ENCODE measurements at places on chromosomes 6 and 20. TPM values are rescaled to one million over a fixed set of nuclear protein-coding genes. Genes with fewer than 3 reads are reported as not detected.

The PHACTR2 gene
- total RNA-seq, result 36.0 TPM

The DPPA5 gene
- total RNA-seq, result not detected

The MLN gene
- total RNA-seq, result not detected

The TMEM217 gene
- total RNA-seq, result 0.09 TPM

The TCFL5 gene
- 29.1 TPM for total RNA-seq

The HCK gene
- total RNA-seq, result not detected

The TXLNB gene
- total RNA-seq, result 0.06 TPM

The HINT3 gene
- total RNA-seq, result 19.5 TPM

The PSORS1C1 gene
- not detected for total RNA-seq

The KCNK16 gene
- not detected for total RNA-seq

GRCh38 chr6:152637296-152638047 lies at the start of gene SYNE1:
Gene SYNE1, minus strand, starts transcription at chr6:152637362. Its CDS starts 9,031 bp downstream, at chr6:152628331.
- DNase-seq, result no peak
- peak within 1 kb of the TSS; percentile 68 for H3K4me3 ChIP-seq
- H3K4me1 ChIP-seq, result no peaks in the 10 kb centered on the region
- H3K27me3 ChIP-seq, result peaks cover 60% of the 10 kb centered on the region
- H3K36me3 ChIP-seq, result no peaks in the 10 kb centered on the region

- no peaks in the 10 kb centered on the region for H3K36me3 ChIP-seq
- H3K27ac ChIP-seq, result no peak overlapping the region
- peak; percentile 58 for DNase-seq
- H3K27me3 ChIP-seq, result no peaks in the 10 kb centered on the region
- H3K4me3 ChIP-seq, result no peak overlapping the region
Observed at GRCh38 chr20:13458860-13459451, 179.8 kb downstream of the TASP1 start.

DNA sequence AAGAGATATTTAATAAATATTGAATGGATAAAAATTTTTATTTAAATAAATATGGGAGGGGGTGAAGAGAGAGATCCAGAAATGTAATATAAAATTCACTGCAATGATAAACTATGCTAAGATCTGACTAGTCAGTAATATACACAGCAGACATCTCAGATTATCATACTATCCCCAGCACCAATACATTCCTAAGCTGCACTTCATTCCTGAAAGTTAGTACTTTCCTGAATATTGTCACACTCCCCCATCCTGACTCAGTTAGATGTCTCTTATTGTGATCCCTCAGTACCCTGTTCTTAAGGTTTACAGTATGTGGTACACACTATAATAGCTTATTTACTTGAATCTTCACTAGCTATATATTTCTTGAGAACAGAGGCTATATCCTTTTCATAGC lies 88.3 kb upstream of the KCNQ5 start:
- no peak for DNase-seq
- no peaks in the 10 kb centered on the region for H3K4me1 ChIP-seq
- no peak overlapping the region for H3K4me3 ChIP-seq
- H3K36me3 ChIP-seq, result no peaks in the 10 kb centered on the region

- no peaks in the 10 kb centered on the region for H3K27me3 ChIP-seq
- no peak for DNase-seq
- no peaks in the 10 kb centered on the region for H3K36me3 ChIP-seq
- H3K27ac ChIP-seq, result no peak overlapping the region
- no peak overlapping the region for H3K4me3 ChIP-seq
Observed at GRCh38 chr20:40727960-40728359, 38.9 kb upstream of the MAFB start.

- no peaks in the 10 kb centered on the region for H3K4me1 ChIP-seq
- H3K27me3 ChIP-seq, result peaks cover 31% of the 10 kb centered on the region
- H3K36me3 ChIP-seq, result no peaks in the 10 kb centered on the region
- peak; percentile 75 for DNase-seq
Observed at GRCh38 chr20:46128310-46129151, 10.4 kb downstream of the CD40 start.

GRCh38 chr6:42257614-42258013 lies 40.0 kb upstream of the MRPS10 start:
- DNase-seq, result peak; percentile 30
- H3K4me3 ChIP-seq, result no peak overlapping the region
- H3K4me1 ChIP-seq, result peaks cover 11% of the 10 kb centered on the region
- H3K36me3 ChIP-seq, result no peaks in the 10 kb centered on the region
- H3K27me3 ChIP-seq, result no peaks in the 10 kb centered on the region

DNA sequence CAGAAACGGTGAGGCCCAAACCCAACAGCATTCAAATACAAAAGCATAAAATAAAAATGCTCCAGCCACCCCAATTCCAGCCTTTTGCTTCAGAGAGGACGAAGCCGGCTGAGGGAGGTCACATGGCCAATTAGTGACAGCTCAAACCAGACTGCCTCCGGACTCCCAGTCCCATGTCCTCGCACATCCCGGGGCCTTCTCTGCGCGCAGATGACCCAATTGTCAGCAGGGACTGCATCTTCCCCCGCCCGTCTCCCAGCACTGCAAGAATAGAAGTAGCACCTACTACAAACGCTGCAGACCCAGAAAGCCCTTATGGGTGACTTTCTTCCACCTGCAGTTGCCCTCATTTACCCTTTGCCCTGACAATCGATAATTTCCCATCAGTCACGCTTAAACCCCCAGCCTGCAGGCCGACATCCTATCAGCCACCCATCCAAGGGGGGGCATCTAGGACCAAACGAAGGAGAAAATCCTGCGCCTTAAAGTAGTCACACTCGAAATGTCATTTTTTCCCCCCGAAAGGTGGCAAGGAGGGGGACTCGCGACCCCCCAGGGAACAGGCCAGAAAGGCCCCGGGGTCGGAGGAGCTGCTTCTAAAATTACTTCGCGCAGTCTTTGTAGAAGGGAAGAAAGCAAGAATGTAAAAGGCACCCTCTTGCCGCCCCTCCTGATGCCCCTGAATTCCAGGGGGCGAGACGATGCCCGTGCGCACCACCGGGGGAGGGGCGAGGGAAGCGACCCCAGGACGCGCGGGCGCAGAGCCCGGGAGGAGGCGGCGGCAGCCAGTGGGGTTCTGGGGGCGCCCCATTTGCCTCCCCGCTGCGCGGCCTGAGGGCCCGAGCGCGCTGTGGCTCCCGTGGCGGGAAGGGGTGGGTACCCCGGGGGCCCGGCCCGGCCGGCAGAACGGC lies 792 bp downstream of the SLC23A2 start:
- DNase-seq, result peak; percentile 62
- no peaks in the 10 kb centered on the region for H3K36me3 ChIP-seq
- no peak overlapping the region for H3K27ac ChIP-seq
- H3K27me3 ChIP-seq, result peaks cover 41% of the 10 kb centered on the region

GRCh38 chr6:33700391-33701050 lies 11.0 kb downstream of the UQCC2 start:
- no peak overlapping the region for H3K4me3 ChIP-seq
- peaks cover 7% of the 10 kb centered on the region for H3K36me3 ChIP-seq
- DNase-seq, result peak; percentile 89

DNA sequence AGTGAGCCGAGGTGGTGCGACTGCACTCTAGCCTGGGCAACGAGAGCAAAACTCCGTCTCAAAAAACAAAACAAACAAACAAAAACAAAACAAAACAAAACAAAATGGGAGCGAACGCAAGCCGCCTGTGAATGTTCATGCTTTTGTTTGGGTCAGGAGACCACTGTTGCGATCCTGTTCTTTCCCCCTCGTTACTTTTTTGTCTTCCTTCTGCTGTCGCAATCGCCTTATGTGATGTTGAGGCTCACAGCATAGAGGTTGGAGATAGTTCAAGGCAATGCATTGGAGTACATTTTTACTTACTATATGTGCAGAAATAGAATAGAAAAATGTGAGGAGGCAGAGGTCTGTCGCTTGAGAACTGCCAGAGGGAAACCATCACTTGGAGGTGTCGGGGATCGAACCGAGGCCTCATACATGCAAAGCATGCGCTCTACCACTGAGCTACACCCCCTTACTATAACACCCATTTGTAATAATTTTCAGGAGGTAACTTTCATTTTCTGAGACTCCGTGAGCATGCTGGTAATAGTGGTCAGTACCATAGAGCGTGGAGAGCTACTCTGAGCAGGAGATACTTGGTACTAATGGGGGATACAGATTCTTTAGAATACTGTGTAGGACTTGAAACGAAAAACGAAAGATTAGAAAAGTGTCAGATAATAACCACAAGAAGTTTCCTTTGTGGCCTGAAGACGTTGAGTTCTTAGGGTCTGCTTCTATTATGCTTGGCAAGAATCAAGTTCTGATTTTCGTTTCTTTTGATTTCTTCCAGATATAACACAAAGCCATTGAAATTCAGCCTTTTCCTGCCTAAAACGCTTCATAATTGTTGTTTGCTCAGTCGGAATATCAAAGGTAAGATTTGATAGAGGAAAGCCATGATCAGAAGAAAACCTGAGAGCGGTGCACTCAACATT lies 121.1 kb downstream of the TRIM27 start:
- no peaks in the 10 kb centered on the region for H3K36me3 ChIP-seq
- DNase-seq, result no peak
- peaks cover 90% of the 10 kb centered on the region for H3K27me3 ChIP-seq

GRCh38 chr6:127716465-127716864 lies 139.5 kb downstream of the C6orf58 start:
- H3K4me3 ChIP-seq, result no peak overlapping the region
- H3K4me1 ChIP-seq, result no peaks in the 10 kb centered on the region
- no peaks in the 10 kb centered on the region for H3K36me3 ChIP-seq
- H3K27me3 ChIP-seq, result no peaks in the 10 kb centered on the region
- no peak for DNase-seq

DNA sequence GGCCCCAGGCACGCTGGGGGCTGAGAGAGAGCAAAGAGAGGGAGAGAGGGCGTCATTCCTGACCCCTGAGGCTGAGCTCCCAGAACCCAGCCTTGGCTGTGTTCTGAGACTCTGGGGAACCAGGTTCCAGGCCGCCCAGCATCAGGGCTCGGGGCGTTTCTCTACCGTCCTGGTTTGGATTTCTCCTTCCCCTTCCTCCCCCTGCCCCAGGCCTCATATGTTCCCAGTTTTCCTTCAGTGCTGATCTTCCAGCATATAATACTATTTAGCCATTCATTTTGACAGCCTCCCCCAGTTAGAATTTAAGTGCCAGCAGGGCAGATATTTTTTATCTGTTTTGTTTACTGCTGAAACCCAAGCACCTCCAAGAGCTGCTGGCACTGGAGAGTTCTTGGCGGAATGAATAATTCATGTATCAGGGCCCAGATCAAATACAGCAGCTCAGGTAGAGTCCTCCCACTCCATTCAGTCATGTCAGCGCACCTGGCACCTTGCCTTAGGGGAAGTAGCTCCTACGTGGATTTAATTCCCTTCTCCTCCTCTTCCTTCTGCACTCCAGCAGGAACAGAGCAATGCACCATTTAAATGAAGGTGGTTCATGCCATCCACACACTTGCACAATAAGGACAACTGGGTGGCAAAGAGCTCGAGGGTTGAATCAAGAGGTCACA lies 23.4 kb upstream of the FRMD1 start:
- H3K27ac ChIP-seq, result no peak overlapping the region
- H3K27me3 ChIP-seq, result no peaks in the 10 kb centered on the region
- H3K4me1 ChIP-seq, result no peaks in the 10 kb centered on the region
- H3K36me3 ChIP-seq, result no peaks in the 10 kb centered on the region
- H3K4me3 ChIP-seq, result no peak overlapping the region

DNA sequence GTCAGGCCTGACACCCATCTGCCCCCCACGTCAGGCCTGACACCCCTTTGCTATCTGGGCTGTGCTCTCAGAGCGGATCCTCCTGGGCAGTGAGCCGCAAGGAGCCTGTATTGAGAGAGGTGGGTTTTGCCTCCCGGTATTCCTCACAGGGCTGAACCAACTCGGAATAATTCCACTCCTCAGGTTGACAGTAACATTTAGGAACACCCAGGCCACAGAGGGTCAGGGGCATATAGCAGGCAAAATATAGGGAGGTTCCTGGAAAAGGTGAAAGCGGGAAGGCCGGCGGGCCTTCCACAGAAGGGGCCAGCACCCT lies 6.8 kb upstream of the FGD2 start:
- H3K27ac ChIP-seq, result no peak overlapping the region
- no peaks in the 10 kb centered on the region for H3K36me3 ChIP-seq
- H3K27me3 ChIP-seq, result no peaks in the 10 kb centered on the region
- no peak overlapping the region for H3K4me3 ChIP-seq
- DNase-seq, result no peak

DNA sequence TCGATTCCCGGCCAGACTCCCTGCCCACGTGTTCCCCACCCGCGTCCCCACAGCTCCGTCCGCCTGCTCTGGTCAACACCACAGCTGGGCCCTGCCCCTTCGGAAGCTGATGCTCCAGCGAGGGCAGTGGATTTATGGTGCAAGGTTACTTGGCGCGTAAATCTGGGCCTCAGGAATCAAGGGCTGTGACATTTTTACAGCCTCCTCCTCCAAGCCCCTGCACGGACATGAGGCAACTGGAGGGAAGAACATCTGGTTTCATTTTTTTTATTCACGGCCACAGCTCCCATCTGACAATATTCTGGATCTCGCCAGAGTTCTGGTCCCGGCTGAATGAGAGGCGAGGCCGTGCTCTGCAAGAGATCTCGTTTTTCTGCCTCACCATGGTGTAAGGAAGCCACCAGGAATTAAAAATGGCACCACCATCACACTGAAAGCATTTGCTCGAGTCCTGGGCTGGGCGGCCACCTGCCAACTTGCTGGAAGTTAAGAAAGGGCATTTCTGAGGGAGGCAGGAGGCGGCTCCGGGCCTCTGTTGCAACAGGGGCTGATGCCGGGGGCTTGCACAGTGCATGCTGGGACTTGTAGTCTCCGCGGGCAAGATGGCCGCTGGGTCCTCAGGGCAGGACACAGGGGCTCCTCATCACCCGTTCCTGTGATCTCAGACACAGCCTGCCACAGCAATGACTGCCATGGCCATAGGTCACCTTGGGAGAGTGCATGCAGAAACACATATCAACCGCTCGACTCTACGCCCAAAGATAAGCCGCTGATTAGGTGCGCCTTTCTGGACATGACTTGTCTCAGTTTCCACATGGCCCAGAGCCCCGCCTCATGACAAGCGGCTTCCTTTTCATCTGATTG lies 148.5 kb downstream of the LY86 start:
- no peaks in the 10 kb centered on the region for H3K36me3 ChIP-seq
- DNase-seq, result peak; percentile 75
- peaks cover 16% of the 10 kb centered on the region for H3K4me1 ChIP-seq

DNA sequence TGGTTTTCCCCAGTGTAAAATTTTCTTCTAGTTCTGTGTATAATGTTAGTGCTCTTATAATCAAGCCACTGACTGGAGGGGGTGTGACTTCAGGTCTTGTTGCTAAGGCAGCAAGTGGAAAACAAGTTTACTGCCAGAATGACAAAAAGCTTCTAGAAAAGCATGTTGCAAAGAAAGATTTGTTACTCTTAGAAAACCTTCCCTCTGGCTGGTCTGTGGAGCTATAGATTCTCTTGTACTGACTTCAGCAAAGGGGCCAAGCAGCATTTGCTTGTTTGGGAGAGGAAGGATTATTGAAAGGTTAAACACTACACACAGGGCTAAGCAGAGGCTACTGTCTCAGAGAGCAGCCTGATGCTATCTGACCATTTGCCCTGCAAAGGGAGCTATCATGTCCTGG lies 288.8 kb downstream of the BTBD9 start:
- H3K4me3 ChIP-seq, result no peak overlapping the region
- no peak overlapping the region for H3K27ac ChIP-seq
- H3K27me3 ChIP-seq, result no peaks in the 10 kb centered on the region
- DNase-seq, result peak; percentile 11
- no peaks in the 10 kb centered on the region for H3K36me3 ChIP-seq

GRCh38 chr6:36441307-36441894 lies 1.3 kb downstream of the PXT1 start:
- DNase-seq, result peak; percentile 84
- no peak overlapping the region for H3K27ac ChIP-seq
- peaks cover 21% of the 10 kb centered on the region for H3K4me1 ChIP-seq
- H3K27me3 ChIP-seq, result no peaks in the 10 kb centered on the region
- no peak overlapping the region for H3K4me3 ChIP-seq

- peaks cover 2% of the 10 kb centered on the region for H3K36me3 ChIP-seq
- H3K4me1 ChIP-seq, result peaks cover 13% of the 10 kb centered on the region
- peak overlapping the region; percentile 73 for H3K4me3 ChIP-seq
- DNase-seq, result no peak
Observed at GRCh38 chr6:15663130-15663871, 473 bp upstream of the DTNBP1 start.

Measured in neural progenitor cell (in vitro differentiated cells).